Activated naive CD4-positive, alpha-beta T cell treated with anti-CD3 and anti-CD28 coated beads for 36 hours (primary cell): ENCODE measurements at places on chromosomes 1 and 21. TPM values are rescaled to one million over a fixed set of nuclear protein-coding genes. Genes with fewer than 3 reads are reported as not detected.
A peak's percentile ranks its signal among the peaks of the same experiment; 100 is the strongest.

MSH4 gene
- total RNA-seq = 0.14 TPM

- no peak for DNase-seq
Observed at GRCh38 chr1:156815961-156816422, 656 bp downstream of the SH2D2A start.

- no peak for DNase-seq
Observed at GRCh38 chr1:206887701-206888100, 9.5 kb upstream of the IL24 start.

FAM177B gene
- total RNA-seq = not detected

GRCh38 chr1:62508187-62508758 is 71.4 kb downstream of the USP1 start:
- DNase-seq = peak; percentile 17

GRCh38 chr1:81725823-81726222 is 74.9 kb upstream of the ADGRL2 start:
- no peak for DNase-seq

ELOVL1 gene
- 42.8 TPM for total RNA-seq

KCNK1 gene
- total RNA-seq = 0.21 TPM
